ENCODE measurements at places on chromosomes 7 and 10.
A peak's percentile ranks its signal among the peaks of the same experiment; 100 is the strongest.

DNA sequence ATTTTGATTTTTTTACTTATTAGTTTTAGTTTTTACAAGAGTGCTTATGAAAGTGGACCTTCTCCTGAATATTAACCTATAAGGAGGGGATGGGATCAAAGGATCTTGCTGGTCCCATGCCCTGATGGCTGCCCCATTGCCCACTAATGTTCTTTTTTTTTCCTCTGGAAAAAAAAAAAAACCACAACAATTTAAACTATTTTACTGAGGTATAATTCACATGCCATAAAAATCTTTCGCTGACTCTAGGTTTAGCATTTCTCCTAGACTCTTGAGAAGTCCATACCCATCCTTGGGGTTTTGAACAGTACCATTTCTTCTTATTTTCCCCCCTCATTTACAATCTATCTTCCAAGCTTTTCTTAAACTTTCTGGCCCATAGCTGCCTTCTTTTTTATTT, 481.8 kb downstream of the TFEC start:
- DNase-seq = no peak

DNA sequence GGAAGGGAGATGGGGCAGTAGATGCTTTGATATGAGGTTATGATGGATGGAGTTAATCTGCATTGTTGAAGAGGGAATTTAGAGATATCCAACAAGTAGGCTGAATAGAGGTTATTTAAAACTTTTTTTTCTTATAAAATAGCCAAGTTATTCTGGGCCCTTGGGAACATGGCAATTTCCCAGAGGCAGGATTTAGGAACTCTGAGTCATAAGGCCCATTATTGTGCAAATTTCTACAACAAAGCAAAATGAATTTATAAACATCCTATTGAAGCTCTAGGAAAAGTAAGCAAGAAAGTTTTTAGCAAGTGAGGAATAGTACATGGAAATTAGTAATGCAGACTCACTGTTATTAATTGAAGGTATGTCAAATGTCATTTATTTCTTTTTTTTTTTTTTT, 160.9 kb upstream of the NPY start:
- peak; percentile 32 for DNase-seq

GRCh38 chr7:116780521-116780920, 81.9 kb upstream of the CAPZA2 start:
- no peak for DNase-seq

- no peak for DNase-seq
Observed at GRCh38 chr7:115009139-115009538, 87.2 kb downstream of the MDFIC start.

- DNase-seq = no peak
Observed at GRCh38 chr7:816751-817671, 15.3 kb upstream of the SUN1 start.

- no peak for DNase-seq
Observed at GRCh38 chr7:151451626-151452571, 12.0 kb upstream of the CRYGN start.

GRCh38 chr7:121433775-121434174, 37.7 kb upstream of the FAM3C start:
- no peak for DNase-seq

- no peak for DNase-seq
Observed at GRCh38 chr10:103736763-103737162, 118.6 kb downstream of the SH3PXD2A start.

DNA sequence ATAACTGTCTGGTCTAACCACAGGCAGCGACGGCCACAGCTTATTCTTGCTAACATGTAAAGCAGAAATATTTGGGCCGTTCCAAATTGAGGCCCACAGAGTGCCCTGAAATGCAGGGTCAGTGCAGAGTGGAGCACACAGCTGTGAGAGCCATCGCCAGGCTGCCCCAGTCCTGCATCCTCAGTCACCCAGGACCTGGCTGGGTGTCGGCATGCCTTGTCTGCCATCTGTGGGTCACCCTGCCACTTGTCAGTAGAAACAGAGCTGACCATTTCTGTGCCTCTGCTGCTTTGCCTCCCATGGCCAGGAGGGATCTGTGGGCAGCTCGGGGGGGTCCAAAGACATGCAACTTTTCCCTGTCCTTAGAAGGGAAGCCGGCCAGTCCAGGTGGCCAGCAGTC, 57.3 kb upstream of the BTBD16 start:
- no peak for DNase-seq

All from GM04504 (cell line).